Suprapubic skin (tissue), 4 donors: ENCODE measurements at places on chromosomes 12 and 14.

GRCh38 chr12:66920205-66920604, 241.3 kb upstream of the GRIP1 start:
- no peak for DNase-seq

GRCh38 chr12:13961971-13962370, 19.4 kb downstream of the GRIN2B start:
- DNase-seq = no peak

GRCh38 chr14:62001963-62002362, 239.7 kb downstream of the SNAPC1 start:
- no peak for DNase-seq

DNA sequence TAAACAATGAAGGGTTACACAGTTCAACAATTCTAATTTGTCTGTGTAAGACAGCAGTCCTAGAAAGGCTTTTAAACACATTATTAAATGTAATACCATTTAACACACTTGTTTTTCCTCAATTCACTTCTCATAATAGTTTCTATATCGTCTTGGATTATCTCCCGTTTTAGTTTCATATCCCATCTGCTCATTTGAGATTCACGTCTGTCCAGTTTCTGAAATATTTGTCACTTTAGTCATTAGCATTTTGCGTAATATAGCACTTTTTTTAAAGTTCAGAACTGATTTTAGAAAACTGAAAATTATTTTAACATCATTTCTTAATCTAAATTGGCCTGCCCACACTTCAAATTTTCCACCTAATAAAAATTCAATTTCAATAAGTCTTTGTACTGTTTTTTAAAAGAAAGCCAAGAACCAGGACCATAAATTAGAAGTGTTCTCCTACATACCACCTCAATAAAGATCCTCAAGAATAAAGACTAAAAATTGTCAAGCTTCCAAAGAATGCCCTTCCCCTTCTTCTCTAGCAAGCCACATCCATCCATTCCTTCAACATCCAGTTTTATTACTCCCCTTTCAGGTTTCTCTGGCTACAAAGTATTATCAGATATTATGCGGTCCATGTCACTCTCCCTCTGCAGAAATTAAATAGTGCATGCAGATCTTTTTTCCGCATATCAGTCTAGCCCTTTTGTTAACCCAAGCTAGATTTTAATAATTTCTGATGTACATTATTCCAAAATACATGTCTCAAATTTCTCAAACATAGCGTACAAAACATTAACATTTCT, 11.9 kb downstream of the MED13L start:
- no peak for DNase-seq

DNA sequence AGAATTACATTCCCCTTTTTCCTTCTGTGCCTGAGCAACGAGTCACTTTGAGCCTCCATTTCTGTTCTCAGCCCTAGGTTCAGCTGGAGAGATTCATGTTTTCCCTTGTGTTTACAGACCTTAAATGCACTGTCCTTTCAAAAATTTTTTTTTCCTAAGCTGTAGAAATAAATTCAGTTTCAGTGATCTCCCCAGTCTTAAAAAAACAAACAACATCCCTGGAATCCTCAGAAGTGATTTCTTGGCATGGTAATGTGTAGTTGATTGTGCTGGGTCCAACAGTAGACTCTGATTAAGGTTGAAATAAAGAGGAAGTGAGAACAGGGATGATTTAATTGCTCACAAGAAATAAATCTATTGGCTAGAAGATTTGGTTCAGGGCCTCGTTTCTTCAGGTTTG, 89.3 kb downstream of the NTN4 start:
- no peak for DNase-seq

DNA sequence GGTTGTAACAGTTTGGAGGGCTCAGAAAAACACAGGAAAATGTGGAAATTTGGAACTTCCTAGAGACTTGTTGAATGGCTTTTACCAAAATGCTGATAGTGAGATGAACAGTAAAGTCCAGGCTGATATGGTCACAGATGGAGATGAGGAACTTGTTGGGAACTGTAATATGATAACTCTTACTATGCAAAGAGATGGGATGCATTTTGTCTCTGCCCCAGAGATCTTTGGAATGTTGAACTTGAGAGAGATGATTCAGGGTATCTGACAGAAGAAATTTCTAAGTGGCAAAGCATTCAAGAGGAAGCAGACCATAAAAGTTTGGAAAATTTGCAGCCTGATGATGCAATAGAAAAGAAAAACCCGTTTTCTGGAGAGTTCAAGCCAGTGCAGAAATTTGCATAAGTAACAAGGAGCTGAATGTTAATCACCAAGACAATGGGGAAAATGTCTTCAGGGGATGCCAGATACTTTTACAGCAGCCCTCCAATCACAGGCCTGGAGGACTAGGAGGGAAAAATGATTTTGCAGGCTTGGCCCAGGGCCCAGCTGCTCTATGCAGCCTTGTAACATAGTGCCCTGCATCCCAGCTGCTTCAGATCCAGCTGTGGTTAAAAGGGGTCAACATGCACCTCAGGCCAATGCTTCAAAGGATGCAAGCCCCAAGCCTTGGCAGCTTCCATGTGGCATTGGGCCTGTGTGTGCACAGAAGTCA, 572.7 kb upstream of the ATP2B1 start:
- DNase-seq = no peak

- no peak for DNase-seq
Observed at GRCh38 chr14:80049055-80049454, 162.2 kb downstream of the DIO2 start.

DNA sequence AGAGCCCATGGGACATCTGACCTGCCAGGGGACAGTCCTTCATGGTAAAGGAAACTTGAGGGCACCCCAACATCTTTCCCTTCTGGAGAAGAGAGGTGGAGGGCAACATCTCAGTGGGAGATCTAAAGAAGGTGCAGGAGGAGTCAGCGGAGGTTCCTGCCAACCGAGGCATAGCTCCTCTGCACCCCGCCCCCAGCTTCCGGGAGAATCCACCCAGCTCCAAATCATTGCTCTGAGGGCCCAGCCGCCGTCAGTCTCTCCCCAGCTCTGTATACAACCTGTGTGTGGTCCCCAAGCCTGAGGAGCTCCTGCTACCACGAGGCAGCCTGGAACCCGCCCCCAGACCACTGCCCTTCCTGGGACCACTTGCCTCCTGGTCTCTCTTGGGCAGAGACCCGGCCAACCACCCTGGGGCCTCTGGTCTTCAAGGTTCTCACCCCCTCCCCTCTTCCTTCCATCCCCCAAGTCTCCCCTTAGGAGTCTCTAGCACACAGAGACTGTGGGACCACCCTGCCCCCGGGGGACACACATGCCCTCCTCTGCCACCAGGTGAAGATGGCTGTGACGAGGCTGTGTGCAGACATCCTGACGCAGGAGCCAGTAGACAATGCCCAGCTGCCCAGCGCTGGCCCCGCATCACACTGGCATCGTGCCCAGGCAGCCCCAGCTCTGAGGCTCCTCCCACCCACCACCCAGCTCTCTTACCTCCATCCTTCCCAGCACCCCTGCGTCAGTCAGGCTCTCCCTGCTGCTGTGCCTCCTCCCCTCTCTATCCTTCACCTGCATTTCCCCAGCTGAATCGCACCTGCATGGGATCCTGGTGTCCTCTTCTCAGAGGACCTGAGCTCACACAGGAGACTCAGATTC, 13.0 kb upstream of the NUDT14 start:
- no peak for DNase-seq

- DNase-seq = no peak
Observed at GRCh38 chr12:123030686-123031085, 50.2 kb downstream of the ARL6IP4 start.
